ENCODE measurements at places on chromosomes 5 and 9.

- DNase-seq, result no peak
Observed at GRCh38 chr5:95448789-95449188, 57.6 kb downstream of the FAM81B start.

DNA sequence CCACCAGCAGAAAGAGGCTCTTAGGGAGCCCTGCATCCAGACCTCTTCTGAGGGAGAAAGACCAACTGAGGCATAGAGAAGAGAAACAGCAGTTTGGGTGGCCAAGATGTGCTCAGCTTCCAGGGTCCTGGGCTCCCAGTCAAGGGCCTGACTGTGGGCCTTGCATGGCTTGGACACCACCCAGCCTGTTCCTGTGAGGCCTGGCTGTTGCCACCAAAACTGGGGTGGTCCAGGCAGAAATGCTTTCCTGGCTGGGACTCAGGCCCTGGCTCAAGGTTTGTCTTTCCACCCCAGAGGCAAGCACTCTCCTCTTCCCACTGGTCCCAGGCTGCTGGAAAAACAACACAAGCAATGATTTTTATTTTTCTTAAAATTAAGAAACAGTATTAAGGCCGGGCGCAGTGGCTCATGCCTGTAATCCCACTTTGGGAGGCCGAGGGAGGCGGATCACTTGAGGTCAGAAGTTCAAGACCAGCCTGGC, 13.3 kb downstream of the MYOZ3 start:
- no peak for DNase-seq

DNA sequence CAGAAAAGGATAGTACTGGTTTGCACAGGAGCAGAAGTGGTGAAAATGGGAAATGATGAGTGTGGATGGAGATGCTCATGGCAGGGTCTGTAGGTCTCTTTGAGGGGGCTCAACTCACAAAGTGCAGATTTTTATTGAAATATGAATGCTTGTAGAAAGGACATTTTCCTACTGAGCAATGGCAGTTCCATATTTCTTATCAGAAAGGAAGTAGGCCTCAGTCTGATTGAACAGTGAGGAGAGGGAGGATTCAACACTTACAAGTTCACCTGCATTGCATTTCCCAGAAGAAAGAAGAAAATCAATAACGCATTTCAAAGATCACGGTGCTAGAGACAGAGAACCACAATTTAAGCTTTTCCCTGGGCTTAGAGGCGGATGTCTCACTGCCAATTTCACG, 49.2 kb downstream of the ANXA2R start:
- DNase-seq, result no peak

DNA sequence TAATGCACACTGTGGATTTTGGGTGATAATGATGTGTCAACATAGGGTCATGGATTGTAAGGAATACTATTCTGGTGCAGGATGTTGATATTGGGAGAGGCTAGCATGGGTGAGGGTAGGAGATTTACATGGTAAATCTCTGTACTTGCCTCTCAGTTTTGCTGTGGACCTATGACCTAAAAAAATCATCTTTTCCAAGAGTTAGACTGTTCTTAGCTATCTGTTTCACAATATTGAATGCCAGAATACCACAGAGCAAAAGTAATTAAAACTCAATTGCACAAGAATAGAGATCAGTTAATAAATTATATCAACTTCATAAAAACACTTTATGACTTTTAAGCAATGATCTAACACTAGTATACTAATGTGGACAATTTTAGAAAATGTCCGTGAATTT, 651.6 kb downstream of the HTR1A start:
- DNase-seq, result no peak

GRCh38 chr5:112787261-112787660, 49.6 kb downstream of the APC start:
- no peak for DNase-seq

DNA sequence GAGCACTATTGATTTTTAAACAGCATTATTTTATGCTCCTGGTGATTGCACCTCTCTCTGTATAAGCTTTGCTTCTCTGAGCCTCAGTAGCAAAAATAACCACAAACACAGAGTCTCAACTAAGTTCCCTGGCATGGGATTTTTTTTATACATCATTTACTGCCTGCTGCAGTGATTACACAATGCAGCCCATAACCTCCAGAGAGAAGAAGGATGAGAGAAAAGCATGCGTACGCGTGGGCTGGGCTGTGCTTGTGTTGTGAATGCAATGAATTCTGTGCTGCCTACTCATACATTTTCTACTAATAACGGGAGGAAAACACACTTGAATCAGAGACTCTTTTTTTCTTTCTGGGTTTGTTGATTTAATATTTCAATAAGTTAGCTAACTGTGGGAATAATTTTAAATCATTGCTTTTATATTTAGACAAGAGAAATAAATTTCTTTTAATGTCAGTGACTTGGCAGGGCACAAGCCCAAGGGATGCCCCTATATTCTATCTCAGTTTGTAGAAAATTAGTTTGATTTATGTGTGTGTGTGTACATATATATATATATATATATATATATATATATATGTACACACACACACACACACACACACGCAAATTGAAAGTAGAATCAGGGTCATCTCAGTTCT, 351.5 kb downstream of the MED10 start:
- no peak for DNase-seq

- no peak for DNase-seq
Observed at GRCh38 chr5:1525624-1526189, 1.9 kb upstream of the LPCAT1 start.

DNA sequence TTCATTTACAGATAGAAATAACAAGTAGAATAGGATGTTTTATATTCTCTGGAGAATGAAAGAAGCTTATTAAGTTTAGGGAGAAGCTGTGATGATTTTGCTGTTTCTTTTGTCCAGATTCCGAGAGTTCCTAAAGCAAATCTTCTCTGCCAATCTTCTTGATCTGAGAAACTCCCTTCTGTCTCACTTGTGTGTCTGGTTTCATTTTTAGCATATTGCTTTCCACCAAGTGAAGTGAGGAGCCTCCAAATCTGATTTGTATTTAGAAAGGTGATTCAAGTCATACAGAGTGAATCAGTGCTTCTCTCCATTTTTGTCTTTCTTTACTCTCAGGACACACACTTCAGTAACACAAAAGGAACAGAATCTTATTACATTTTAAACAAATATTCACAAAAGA, 48.4 kb downstream of the STX17 start:
- no peak for DNase-seq

GRCh38 chr5:60852940-60853339, 8.9 kb upstream of the ELOVL7 start:
- no peak for DNase-seq

GRCh38 chr9:77887662-77888061, 143.9 kb downstream of the GNAQ start:
- no peak for DNase-seq

DNA sequence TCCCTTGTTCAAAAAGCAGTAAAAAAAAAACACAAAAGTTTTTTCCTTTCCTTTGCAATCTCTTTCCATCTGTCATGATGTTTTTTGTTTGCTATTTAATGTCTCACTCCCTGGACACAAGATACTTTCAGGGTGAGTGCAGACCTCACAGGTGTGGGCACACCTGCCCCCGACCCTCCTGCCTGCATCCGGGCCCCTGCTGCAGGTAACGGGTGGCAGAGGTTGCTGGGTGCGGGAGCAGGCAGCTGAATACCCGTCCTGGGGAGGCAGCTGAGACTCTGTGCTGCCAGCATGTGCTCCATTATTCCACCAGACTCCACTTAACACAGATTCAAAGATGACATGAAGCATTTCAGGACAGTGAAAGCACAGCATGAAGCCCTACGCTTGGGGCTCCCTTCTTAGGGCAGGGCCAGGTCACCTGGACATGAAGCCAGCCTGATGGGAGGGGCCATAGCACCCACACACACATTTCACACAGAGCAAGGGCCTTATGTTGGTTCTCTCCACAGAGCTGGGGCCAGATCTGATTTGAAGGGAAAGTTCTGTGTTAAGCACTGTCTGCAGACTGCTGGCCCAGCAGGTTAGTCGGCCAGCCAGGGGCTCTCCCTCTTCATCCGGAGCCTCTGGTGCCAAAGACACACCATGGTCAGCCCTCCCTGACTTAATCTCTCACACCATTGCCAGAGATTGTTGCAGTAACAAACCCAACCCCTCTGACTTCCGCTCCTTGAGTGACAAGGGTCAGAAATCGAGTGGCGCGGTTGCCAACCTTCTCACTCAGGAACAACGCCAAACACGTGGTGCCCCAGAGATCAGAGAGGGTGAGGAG, 13.0 kb downstream of the NEK6 start:
- DNase-seq, result no peak

DNA sequence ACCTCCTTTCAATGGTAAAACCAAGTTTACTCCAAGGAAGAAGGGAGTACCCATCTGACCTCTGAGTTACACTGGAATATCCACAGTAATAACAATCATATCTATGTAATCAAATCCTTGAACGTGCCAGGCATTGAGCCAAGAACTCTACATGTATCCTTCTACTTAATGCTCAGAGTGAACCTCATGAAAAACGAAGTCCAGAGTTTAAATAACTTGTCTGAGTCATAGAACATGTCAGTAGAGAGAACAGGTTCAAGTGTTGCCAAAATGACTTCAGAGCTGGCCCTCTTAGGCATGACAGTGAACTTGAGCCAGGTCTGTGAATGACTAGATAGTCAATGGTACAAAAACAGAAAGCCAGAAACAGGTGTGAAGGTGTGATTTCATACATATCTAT, 164.1 kb upstream of the ZNF618 start:
- DNase-seq, result no peak

DNA sequence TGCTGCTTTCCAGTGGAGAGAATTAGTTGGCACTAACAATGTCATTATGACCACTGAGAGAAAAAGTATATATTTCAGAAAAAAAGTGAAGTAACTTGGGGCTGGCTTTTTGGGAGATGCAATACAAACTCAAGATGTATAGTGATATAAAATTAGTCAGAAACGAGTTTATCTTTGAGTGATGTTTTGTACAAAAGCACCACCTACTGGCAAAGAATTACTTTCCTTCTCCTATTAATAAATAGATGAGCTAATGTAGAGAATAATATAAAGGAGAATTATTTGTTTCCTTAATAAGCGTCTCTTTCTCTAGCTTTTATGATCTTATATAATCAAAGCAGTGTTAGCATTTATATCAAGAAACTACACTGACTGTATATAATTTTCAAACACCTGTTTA, 158.8 kb downstream of the MEF2C start:
- DNase-seq, result no peak

DNA sequence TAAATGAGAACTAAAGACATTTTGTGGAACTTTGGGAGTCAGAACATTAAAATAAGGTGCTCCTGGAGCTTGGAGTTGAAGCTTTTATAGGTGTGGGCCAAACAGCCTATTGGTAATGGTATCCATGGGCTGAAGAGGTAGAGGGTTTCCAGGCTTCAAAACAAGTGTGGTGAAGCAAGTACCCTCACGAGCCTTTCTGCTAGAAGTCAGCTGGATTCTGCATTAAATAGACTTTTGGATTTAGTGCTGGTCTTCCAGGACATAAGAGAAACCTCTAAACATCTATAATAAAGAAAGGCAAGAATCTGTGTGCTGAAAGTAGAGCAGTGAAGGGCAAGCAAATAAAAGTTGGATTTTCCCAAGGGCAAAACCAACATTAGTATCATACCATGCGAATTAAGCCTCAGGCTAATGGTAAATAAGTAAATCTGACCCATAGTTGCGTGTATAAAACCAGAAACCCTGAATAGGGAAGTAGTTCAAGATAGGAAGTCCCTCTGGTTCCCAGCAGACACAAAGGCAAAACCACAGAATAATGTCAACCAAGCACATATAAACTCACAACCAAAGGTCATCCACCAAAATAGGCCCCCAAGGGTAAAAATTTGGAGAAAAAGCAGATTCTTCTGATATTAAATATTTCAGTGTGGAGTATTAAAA, 306.3 kb downstream of the TLE4 start:
- no peak for DNase-seq

GRCh38 chr9:94919376-94920098, 193.0 kb downstream of the AOPEP start:
- no peak for DNase-seq

DNA sequence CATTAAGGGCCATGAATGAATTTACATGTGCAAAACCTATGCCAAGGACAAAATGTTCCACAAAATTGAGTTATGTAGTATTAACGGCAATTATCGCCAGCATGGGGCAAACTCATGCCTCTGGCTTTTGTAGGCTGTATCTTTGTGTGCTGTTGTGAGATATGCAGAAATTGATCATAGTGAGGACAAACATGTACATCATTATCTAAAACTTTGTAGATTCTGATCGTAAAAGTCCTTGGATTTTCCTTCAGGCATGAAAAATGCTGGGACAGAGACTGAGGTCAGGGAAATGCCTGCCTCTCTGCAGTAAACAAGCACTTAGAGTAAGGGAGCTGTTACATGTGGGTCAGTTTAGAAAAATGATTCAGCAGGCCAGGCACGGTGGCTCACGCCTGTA, 5.9 kb upstream of the TXNDC8 start:
- no peak for DNase-seq

GRCh38 chr9:136171009-136171800, 33.7 kb downstream of the LHX3 start:
- no peak for DNase-seq

DNA sequence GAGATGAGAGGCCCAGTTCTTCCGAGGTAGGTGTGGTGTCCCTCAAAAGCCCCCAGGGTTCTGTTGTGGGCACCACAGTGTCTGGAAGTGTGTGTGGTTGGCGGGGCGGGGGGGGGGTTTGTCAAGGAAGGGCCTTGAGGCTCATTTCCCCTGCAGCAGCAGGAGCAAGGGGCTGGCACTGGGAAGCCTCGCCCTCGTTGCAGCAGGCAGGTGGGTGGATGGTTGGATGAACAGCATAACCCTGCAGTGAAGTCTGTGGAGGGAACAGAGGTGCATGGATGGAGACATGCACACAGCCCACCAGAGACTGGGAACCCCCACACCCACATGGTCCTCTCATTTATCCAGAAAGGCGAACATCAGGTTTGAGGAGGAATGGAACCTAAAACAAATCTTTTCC, 2.0 kb upstream of the SPATA31E1 start:
- DNase-seq, result no peak

GRCh38 chr9:99221266-99221620, 499 bp downstream of the ALG2 start:
- DNase-seq, result no peak

GRCh38 chr5:175642998-175643397, 14.9 kb upstream of the HRH2 start:
- DNase-seq, result no peak

DNA sequence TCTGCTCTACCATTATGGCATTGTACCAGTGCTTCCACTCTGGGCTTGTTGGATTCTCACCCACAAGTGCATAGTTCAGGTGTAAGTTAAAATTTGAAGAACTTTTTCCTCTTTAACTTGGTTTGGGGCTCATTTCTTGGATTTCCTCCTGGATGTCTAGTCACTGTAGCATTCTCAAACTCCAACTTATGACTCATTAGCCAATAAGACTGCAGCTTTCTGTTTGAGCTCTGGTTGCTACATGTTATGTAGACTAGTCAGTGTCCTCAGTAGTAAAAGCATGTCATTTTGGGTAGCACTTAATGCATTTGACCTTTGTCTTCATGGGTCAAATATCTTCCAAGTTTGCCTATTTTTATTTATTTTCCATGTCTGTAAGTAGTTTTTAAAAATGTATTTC, 790.8 kb downstream of the BRINP1 start:
- DNase-seq, result peak; percentile 56

Data from kidney capillary endothelial cell (primary cell).